ENCODE measurements at places on chromosomes 7 and 10.

DNA sequence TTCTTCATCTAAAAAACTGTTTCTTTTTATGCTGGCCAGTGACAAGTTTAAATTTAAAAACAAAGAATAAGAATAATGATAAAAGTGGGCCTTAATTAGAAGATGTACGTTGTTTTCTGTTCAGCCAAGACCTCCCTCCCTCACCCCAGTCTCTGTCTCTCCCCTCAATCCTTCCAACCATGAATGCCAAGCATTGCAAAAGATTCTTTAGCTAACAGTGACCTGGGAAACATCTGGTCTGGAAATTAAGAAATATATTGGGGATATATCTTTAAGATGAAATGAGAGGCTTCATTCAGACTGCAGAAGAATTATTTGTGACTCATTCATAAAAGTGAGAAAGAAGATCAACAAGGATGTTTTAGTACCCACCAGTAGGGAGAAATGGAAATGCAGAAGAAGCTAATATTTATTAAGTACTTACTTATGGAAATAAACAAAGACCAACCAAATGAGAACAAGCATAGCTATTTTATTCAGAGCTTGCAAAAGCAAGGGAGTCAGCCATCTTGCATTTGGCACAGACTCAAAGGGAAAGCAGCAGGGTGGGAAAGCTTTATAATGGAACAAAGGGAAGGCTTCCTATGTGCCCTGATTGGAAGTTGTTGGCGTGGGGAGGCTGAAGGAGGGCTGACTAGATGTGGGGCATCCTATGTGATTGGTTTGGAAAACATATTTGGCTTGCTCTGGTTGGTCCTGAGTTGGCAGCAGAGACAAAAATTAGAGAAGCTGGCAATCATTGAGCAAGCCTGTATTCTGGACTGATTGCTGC lies 595.4 kb upstream of the GHITM start:
- no peak for DNase-seq

DNA sequence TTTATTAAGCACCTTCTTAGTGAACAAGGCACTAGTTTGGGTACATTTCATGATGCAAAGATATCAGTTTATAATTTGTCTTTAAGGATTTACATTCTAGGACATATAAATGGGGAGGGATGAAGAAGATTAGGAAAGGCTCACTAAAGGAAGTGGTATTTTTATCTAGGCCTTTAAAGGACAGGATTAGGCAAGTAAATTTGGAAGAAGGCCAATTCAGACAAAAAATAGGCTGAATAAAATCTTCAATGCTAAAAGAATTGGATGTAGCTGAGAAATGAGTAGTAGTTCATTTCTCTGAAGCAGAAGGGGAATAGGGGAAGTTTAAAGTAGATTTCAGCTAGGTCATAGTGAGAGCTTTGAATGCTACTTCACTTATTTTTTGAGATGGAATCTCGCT lies 4.8 kb upstream of the FAM24B start:
- no peak for DNase-seq

DNA sequence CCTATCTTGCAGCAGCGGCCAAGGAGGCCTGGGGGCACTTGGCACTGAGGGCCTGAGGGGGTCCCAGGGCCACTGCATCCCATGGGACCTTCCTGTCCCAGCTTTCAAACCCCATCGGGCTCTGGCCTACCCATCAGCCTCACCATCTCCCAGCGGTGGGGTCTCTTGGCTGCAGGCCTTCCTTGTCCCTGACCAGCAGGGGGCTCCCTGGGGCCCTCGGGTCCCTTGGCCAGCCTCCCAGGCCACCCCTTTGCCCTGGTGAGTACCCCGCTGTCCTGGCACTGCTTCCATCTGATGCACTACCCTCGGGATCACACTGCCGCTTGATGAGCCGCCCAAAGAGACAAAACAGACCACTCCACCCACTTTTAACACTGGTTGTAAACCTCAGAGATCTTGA lies 43.5 kb downstream of the YKT6 start:
- peak; percentile 13 for DNase-seq

DNA sequence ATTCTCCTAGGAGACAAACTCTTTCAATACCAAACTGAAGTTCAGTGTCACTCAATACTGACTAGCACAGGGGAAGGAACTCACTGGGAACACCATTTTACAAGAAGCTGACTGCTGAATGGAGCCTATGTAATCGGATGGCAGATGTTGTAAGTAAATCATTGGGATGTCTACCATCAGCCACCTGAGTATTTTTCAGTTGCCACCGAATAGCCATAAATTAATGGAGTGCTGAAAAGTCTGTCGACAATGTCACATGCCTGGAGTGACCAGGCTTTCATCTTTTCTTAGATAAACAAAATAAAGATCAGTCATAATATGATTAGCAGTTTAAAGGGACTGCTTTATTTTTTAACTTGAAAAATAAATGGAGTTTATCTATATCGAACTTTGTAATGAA lies 145.9 kb upstream of the SEMA3E start:
- DNase-seq: no peak

GRCh38 chr10:71587941-71588573 lies 131.5 kb downstream of the C10orf105 start:
- DNase-seq: no peak

GRCh38 chr10:34809796-34810195 lies 5.3 kb downstream of the PARD3 start:
- DNase-seq: no peak

DNA sequence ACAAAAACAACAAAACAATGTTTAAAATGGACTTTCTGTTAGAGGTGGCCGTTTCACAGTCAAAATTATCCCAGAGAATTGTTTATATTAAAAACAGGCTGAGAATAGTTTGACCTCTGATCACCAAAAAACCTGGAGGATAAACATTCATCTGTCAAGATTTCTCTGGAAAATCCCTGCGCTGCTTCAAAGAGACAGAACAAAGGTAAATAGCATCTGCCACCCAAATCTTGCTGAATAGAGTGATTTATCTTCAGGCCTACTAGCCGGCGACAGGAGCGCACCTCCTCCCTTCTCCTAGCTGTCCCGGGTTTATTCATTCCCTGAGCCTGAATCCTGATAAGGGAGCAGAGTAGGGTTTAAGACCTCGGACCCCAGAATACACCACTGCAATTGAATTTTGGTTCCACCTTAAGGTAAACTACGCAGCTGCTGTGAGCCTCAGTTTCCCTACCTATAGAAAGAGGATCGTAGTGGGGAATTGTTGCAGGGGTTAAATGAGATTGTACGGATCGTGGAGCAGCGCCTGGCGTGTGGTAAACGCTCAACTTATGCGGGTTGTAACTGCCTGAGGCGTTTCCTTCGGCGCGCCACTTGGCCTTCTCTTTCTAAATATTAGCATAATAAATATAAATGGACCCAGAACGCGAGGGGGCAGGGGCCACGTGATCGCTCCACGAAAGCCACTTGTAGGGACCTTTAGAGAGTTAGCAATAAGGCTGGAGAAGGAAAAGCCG lies 498 bp upstream of the ST7 start:
- DNase-seq: no peak

All from CD4-positive, alpha-beta T cell treated with Interleukin-15 for 4 hours (primary cell).